ENCODE measurements at places on chromosomes 13 and 19.

DNA sequence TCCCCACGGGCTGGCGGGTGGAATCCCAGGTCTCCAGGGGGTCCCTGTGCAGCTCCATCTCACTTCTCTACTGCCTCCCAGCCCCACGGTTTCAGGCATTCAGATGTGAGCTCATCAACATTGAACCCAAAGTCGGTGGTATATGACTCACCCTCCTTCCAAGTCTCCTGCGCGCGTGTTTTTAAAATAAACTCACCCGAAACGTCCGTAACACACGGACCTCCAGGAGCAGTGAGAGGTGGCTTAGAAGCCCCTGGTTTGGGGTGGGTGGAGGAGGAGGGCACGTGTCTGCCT is 14.0 kb upstream of the CRTC1 start:
- no peak for DNase-seq

DNA sequence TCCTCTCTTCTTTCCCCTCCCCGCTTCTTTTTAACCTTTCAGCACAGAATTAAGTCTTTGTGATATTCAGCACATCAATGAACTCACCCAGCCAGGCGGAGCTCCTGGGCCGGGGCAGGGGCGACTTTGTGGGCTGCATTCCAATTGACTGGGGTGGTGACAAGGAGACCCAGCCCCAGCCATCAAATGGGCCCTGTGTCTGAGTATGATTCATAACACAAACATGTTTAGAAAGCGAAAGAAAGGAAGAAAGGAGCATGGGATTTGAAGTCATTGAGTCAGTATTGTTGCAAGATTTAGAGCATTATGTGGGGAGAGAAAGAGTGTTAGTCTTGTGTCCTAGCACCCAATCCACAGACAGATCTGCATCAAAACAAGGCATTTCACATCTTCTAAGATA is 185.3 kb downstream of the LHFPL6 start:
- no peak for DNase-seq

DNA sequence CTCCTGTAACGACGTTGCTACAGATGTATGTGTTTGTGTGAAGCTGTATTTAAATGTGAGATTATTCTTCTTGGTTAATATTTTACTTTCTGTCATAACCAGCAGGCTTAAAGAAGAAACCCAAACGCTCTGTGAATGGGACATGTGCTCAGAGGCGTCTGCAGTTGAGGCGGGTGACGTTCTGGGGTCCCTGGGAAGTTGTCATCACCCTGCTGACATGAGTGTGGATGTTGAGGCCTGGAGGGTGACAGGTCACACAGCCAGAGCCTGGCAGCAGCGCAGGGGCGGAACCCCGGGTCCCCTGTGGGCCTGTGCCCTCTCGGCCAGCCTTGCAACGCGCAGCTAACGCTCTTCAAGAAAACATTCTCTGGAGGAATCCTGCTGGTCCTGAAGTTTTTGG is 16.6 kb downstream of the RASA3 start:
- DNase-seq: peak; percentile 22

DNA sequence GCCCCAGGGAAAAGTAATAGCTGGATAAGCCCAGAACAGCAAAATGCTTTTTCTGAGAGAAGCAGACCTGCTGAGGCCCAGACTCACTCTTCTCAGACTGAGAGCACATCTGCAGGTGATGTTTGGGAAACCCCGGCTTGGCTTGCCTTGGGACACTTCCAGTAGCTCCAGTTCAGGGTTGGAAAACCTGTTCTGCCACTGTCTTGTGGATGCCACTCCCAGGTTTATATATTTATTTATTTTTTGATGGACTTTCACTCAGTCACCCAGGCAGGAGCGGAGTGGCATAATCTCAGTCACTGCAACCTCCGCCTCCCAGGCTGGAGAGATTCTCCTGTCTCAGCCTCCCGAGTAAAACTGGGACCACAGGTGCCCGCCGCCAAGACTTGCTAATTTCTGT is 8.0 kb upstream of the SMARCA4 start:
- no peak for DNase-seq

DNA sequence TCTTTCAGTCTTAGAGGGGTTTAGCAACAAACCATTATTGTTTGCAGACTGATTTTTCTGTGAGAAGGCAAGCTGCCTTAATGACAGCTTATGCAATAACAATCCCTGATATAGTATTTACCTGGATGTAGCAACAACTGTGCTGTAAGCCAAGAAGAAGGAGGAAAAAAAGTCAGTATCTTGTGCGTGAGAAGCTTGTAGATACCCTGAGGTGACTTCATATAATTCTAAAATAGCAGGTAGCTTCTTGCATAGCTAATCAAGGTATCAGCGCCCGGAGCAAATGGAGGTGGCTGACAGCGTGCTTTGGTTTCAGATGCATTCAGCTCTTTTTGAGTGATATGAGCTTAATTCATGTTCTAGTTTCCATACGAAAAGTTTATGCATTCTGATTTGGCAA is 309.8 kb downstream of the KLF5 start:
- no peak for DNase-seq

DNA sequence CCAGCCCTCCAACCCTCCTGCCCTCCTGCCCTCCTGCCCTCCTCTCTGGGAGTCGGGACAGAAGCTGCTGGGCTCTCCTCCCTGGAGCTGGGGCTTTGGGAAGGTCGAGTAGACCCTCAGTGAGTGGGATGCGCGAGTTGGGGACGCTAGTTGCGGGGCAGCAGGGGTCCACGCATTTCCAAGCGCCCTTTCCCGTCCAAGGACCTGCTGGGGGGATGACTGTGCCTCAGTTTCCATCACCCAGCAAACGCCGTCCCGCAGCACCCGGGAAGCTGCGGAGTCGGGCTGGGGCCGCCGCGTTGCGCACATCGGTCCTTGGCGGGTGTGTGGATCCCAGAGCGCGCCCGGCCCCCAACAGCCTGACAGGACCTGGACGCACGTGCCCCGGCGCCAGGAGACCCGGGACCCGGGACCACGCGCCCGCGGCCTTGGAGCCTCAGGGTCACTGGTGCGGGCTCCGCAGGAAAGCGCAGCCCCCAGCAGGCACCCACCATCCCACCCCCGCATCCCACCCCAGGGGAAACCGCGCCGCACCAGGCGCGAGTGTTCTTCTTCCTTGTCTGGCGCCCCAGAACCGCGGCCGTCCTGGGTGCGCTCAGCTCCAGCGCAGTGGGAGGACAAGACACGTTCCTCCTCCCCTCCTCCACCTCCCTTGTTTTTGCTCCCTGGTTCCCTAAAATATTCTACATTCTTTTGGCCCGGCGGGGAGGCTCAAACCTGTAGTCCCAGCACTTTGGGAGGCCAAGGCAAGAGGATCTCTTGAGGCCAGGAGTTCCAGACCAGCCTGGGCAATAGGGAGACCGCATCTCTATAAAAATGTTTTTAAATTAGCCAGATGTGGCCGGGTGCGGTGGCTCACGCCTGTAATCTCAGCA is 9.2 kb downstream of the ONECUT3 start:
- no peak for DNase-seq

DNA sequence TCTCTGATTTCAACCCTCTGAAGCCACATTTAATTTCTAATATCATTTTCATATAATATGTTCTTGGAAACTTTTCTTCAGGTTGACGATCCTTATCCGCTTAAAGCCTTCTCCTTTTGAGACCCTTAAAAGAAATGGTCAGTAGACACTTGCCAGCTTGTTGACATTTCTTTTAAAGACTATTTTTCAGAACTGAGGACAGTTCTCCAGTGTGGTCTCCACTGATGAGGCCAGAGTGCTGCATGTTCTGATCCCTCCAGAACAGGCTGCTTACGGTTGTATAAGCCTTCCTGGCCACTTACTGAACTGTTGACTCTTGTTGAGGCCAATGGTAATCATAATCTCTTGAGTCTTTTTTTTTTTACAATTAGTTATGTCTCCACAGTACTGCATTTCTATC is 477.3 kb downstream of the FGF9 start:
- DNase-seq: no peak

- no peak for DNase-seq
These were observed 12.5 kb downstream of the POLR1D start for GRCh38 chr13:27634231-27634630.

DNA sequence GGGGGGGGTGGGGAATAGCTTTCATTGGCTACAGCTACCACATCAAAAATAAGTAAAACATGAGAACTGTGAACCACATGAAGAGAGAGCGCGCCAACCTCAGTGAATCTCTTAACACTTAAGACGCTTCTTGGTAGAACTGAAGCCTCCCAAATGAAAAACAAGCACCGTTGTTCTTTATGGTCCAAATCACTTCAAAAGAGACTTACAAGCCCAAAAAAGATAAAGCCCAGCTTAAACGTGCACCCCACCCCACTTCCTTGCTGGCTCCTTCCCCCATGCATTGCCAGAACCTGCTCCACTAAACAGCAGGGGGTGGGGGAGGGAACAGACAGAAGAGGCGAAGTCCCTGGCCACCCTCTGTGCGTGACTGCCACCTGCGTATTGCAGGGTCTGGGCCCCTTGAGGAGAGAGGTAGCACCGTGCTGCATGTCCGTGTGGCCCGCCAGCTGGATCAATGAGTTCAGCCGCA is 479.1 kb downstream of the FOXO1 start:
- DNase-seq: no peak

DNA sequence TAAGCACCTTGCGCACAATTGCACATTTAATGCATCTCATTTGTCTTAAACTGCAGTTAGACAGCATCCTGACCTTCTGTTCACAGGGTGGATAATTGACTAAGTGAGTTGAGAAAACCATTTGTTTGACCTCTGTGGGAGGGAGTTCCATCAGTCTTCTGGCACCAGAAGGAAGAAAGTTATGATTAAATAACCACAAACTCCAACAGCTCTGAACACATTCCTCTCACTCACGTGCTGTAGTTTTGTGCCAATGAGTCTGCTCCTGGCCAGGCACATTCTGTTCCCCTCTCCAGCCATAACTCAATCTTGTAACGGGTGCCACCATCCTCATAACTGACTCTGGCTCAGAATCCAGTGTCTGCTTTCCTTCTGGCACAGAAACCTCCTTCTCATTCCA is 817.2 kb downstream of the SLITRK1 start:
- no peak for DNase-seq

GRCh38 chr13:20435616-20436368 is 89.9 kb downstream of the CRYL1 start:
- DNase-seq: no peak

GRCh38 chr13:42794577-42795275 is 13.3 kb downstream of the FAM216B start:
- no peak for DNase-seq

DNA sequence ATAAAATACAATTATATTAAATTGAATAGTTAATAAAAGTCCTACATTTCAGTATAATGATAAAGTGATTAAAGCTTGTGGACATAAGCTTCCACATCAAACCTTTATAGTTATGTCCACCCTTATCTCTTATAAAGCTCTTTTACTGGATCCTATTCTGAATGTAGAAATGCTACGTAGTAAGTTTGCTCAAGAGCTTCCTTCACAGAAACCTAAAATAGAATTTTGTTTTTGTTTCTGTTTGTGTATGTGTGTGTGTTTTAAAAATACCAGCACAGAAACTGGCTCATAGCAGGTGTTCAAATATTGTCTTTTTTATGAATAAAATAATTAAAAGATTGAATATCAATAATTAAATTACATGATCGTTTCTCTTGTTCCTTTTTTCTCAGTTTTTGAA is 21.0 kb upstream of the UFM1 start:
- no peak for DNase-seq

DNA sequence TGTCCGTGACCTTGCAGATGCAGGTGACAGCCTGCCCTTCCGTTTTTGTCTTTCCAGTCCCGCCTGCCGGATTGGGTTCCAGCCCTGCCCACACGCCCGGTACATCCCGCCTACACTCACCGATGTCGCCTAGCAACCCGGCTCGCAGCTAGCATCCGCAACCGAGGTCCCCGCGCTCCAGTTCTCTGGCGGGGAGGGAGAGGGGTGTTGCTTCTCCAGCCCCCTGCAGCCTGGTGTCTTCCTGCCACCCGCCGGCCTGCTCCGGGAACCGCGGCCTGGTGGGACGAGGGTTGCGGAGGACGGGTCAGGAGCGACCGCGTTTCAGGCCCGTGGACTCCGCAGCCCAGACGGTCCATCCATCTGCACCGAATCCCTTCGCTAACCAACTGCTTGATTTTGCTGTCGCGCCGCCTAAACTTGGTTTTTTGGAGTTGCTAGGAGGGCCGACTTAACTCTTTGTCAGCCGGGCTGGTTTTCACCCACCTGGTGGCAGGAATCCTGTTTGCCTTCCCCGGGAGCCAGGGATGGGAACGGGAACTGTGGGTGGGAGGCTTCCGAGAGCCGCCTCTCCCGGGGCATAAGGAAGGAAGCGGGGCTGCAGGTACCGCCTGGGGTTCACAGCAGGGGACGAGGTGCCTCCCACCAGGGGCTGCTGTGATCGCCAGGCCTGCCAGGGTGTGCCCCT is 15.4 kb upstream of the MATK start:
- peak; percentile 28 for DNase-seq

GRCh38 chr19:13963603-13964105 is 11.3 kb downstream of the DCAF15 start:
- DNase-seq: no peak

DNA sequence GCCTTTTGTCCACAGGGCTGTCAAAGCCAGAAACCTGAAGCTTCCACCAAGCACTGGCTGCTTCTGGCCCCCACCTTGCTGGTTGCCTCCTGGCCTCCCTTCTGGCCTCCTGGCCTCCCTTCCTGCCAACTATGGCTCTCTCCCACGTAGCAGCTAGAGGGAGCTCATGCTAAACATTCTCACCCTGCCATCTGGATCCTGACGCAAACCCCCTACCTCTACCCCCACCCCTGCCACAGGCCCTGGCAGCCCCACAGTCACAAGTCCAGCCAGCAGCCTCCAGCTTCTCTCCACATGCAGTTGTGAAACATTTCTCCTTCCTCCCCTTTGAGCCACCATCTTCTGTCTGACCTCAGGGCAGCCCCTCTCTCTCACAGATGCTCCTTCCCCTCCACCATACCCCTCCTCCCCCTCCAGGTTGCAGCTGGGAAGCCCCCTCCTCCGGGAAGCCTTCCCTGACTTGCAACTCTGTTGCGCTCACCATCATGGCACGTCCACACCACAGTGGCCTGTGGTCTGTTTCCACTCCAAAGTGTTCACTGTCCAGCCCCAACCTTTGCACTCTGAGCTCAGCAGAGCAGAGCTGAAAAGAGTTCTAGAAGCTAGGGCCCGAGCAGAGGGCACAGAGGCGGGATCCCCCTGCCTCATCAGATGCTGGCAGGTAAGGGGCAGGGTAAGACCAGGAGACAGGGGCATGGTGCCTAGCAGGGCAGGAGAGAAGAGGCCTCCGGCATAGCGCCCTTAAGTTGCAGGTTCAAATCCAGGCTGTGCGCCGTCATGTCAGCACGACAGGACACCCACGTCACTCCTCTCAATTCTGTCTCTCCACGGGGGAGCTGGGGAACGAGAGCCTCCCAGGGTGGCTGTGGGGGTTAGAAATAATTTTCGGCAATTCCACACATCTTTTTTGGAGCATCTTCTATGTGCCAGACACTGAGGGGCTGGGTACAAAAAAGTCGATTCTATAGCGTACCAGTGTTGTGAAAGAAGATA is 7.3 kb downstream of the ADGRL1 start:
- no peak for DNase-seq

DNA sequence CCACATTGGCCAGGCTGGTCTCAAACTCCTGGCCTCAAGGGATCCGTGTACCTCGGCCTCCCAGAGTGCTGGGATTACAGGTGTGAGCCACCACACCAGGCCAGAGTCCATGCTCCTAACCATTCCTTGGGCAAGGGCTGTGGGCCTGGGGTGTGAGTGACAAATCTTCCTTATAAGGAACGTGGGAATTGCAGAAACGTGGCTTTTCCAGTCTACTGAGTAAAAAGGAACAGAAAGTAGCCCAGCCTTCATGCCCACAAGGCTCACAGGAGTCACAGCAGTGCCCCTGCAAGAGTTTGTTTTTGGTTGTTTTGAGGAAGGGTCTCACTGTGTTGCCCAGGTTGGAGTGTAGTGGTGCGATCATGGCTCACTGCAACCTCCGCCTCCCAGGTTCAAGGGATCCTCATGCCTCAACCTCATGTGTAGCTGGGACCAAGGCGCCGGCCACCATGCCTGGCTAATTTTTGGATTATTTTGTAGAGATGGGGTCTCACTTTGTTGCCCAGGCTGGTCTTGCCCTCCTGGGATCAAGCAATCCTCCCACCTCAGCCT is 5.1 kb downstream of the MYPOP start:
- no peak for DNase-seq

Measured in ovary (tissue), 10 donors.